Dermis blood vessel endothelial cell (primary cell): ENCODE measurements at places on chromosomes 2 and 18. TPM values are rescaled to one million over a fixed set of nuclear protein-coding genes. Genes with fewer than 3 reads are reported as not detected.
A peak's percentile ranks its signal among the peaks of the same experiment; 100 is the strongest.

- no peak for DNase-seq
Observed at GRCh38 chr18:2618009-2618408, 37.5 kb upstream of the SMCHD1 start.

DNA sequence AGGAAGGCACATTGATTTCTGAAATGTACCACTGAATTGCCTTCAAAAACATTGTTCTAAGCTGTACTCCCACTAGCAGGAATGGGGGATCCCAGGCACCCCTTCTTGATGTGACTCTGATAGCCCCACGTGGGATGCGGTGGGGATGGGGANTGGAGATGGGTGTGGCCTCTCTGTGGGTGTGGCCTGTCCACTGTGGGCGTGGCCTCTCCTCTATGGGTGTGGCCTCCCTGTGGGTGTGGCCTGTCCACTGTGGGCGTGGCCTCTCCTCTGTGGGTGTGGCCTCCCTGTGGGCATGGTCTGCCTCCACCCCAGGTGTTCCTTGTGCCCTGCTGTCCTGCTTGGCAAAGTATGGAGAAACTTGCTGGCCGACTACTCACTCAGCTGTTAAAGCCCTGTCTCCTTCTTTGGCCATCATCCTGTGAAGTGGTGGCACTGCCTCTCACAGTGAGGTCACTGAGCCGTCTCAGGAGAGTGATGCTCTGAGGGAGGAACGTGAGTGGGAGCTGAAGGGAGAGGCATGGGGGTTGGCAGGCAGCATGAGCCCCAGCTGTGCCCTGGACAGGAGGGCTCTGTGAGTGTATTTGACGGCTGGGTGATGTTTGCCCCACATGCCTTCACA, 6.7 kb upstream of the PARD6G start:
- peak; percentile 33 for DNase-seq

GRCh38 chr2:217338306-217338916, 478.5 kb upstream of the TNP1 start:
- DNase-seq: no peak

GRCh38 chr2:178420463-178420999, 30.4 kb downstream of the PRKRA start:
- no peak for DNase-seq

TUBB8B gene
- total RNA-seq: 0.14 TPM in 1 of 2 replicates, not detected in the other

DNA sequence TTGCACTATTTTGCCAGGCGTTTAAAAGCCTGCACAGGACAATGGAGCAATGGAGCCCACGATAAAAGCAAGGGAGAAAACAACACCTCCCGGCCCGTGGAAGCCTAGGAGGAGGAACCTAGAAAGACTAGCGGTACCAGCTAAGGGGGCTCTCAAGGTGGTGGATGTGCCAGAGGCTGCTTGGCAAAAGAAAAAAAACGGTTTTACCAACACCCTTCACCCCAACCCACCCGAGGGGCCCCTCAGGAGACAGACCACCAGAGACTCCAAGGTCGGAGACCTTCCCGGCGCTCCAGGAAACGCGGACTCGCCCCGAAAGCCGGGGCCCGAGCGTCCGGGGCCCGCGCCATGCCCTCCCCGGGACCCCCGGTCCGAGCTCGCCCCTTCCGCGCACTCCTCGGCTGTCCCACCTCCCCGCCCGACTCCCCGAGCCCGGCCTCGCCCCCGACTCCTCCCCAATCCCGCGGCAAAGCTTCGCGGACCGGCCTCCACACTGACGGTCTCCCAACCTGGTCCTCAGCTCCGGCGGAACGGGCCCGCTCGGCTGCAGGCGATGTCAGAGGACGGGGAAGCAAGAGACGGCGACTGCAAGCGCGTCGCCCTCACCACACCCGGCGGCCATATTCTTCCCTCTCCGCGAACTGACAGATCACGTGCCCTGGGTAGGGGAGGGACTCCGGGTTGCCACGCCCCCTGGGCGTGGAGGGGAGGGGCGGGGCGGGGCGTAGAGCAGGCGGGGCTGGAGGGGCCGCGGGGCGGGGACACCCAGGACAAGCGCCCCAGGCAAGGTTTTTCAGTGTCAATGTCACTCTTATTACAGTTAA, at the start of gene KIDINS220:
TSS of gene KIDINS220 (minus strand) at position 643 of the 824 bp plus-strand sequence. CDS start 10,520 bp downstream, outside the sequence.
- peak; percentile 90 for DNase-seq

GRCh38 chr18:28153485-28154065, 23.4 kb downstream of the CDH2 start:
- no peak for DNase-seq

STON1 gene
- total RNA-seq: 4.3 and 8.1 TPM in 2 replicates

DNA sequence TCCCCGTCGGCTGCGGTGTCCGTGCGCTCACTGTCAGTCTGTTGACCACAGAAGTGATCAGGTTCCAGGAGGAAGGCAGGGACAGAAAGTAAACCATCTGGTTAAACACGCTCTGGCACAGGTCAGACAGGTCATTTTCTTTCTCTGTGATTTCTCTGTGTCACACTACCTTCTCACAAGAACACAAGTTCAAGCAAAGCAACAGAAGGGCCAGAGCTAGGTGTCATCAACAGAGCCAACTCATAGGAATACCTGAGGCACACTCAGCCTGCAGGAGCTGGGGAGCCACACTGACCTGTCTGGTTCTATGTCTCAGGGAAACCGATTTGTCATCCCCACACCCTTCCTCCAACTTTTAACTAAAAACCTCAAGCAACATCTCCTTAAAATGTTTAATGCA, 115.1 kb upstream of the ZBTB14 start:
- no peak for DNase-seq

MYO7B gene
- 0.09 TPM in 1 of 2 replicates, not detected in the other for total RNA-seq

STEAP3 gene
- 3.9 and 7.9 TPM in 2 replicates for total RNA-seq

GRCh38 chr18:56306797-56307196, 331.6 kb downstream of the TXNL1 start:
- DNase-seq: no peak

GRCh38 chr2:79717364-79718007, 204.6 kb downstream of the CTNNA2 start:
- no peak for DNase-seq

DNA sequence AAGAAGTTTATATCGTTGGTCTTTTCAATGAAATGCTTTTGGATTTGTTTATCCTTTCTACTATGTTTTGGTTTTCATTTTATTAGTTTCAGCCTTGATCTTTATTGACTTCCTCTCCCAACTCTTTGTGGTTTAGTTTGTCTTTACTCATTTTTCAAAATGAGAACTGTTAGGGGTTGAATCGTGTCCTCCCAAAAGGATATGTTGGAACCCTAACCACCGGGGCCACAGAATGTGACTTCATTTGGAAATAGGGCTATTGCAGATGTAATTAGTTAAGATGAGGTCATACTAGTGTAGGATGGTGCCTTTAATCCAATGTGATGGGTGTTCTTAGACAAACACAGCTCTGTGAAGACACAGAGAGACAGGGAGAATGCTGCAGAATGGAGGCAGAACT, 60.4 kb upstream of the IL1R2 start:
- DNase-seq: no peak

CCDC141 gene
- total RNA-seq: 1.2 and 1.5 TPM in 2 replicates

- DNase-seq: no peak
Observed at GRCh38 chr18:43914018-43914417, 636.7 kb upstream of the SYT4 start.

AFF3 gene
- 0.05 TPM in 1 of 2 replicates, not detected in the other for total RNA-seq

DNA sequence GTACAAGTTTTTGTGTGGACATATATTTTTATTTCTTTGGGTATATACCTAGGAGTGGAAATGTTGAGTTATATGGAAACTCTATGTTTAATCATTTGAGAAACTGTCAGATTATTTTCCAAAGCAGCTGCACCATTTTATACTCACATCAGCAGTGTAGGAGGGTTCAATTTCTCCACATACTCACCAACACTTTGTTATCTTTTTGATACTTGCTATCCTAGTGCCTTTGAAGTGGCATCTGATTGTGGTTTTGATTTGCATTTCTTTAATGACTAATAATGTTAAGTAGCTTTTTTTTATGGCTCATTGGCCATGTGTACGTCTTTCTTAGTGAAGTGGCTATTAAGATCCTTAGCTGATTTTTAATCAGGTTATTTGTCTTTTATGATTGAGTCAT, 64.7 kb upstream of the SLC8A1 start:
- DNase-seq: no peak

GRCh38 chr2:240499309-240500301, 58.2 kb downstream of the ANKMY1 start:
- DNase-seq: no peak

DNA sequence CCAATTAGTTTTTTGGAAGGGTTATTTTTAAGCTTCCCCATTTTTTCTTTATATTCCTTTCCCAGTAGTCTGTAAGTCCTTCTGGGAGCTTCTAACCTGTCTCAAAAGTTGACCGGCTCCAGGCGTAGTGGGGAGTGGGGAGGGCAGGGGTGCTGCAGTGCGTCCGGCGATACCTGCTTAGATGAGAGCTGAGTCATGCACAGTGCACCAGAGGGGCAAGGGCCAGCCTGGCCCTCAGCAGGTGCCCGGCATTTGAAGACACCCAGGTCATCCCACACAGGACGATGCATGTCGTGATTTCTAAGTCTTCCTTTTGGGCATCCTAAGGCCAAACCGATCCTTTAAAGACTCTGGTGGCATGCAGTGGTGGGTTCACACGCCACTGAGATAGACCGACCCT, 73.4 kb downstream of the TPO start:
- no peak for DNase-seq
